ENCODE measurements at places on chromosomes 3 and 15. TPM values are rescaled to one million over a fixed set of nuclear protein-coding genes. Genes with fewer than 3 reads are reported as not detected.

CPN2 gene
- not detected for total RNA-seq

DNA sequence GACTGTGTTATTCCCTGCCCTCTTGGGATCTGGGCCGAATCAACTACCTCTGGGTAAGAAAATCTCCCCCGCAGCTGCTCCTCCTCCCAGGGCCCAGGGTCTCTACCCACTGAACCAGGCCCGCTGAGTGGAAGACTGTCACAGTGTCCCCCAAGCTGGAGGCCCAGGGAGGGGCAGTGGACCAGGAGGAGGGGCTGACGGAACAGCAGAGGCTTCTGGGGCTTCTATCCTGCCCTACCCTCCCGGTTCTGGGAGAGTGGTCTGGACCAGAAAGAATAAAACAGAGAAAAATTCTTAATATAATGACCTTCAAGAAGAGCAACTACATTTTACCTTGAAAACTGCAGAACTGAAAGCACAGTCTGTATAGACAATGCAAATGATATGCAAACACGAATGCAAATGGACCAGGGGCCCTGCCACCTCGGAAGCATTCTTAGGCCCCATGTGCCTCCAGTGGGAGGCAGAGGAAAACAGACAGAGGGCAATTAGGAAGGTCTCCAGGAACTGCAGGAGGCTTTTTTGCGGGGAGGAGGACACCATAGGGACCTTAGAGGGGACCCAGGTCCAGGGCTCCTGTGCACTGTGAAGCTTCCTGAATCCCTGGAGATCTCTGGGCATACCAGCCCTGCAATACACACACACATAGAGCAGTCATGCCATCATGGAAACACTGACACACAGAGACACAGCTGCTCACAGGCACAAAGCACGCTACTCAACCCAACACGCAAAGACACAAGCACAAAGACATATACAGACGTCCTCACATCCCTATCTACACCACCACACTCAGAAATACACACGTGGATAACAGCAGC, 12.3 kb downstream of the MEGF11 start:
- DNase-seq, result no peak

GAP43 gene
- not detected for total RNA-seq

DNA sequence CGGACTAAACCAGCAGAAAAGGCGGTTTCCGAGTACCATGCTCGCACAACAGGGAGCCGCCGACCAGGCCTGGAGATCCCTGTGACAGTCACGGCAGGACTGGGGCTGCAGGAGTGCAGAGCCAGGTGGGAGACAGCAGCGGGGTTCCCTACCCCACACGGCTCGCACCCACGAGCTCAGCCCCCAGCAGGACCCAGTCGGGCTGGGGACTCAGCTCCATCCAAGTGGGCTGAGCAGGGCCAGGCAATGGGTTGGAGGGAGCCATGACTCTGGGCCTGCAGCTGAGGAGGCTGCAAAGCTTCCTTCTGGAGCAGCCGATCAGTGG, 15.8 kb downstream of the XXYLT1 start:
- no peak for DNase-seq

MESP2 gene
- total RNA-seq, result not detected

GRCh38 chr3:172717493-172718088, 6.7 kb upstream of the NCEH1 start:
- no peak for DNase-seq

Data from ureter (tissue), 1 donor.